ENCODE measurements at places on chromosomes 6 and 20.

- DNase-seq = peak; percentile 7
Observed at GRCh38 chr6:7052443-7053011, 55.2 kb upstream of the RREB1 start.

DNA sequence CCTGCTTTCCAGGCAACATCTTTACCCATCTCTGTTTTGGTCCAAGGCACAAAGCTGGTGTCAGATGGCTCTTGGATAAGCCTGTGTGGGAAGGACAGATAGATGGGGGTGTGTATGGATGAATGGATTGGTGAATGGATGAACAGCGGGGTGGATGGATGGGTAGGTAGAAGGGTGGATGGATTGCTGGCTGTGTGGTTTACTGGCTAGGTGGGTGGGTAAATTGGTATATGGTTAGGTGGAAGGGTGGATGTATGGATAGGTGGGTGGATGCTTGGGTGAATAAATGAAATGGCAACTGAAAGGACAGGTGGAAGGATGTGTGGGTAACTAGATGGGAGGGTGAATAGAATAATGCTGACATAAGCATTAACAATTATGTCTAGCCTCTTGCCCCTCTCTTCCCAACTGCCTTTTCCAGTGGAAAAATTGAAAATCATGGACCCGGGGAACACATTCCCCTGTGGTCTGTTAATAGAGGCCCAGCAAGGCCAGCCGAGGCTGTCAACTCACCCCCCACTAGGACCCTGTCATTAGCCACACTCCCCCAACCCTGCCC lies 43.8 kb upstream of the RSPO4 start:
- no peak for DNase-seq

DNA sequence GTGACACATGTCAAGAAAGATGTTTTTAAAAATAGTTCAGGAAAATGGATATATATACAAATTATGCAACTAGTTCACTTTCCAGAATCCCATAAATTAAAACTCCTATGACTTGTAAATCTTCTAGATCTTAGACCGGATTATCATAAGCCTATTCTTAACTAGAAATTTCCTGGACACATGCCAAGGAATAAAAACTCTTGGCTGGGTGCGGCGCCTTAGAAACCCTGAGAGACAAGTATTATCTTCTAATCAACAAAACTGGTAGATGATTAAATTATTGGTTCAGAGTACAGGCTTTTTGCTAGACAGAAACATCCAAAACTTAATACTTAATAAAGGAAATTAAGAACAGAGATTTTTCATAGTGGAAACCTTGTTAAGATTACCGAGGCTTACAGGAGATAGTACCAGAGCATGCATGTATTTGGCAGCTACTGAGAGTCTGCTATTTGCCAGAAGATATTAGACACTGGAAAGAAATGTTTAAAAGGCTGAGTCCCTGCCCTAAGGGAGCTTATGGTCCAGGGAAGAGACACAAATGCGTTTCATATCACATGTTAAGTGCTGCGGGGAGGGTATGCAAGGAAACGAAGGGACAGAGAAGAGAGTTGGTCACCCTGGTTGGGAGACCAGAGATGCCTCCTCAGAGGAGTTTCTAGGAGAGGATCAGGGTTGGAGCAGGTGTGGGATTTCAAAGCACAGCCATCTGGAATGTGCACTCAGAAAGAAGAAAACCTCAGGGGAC lies 46.5 kb upstream of the IFNGR1 start:
- DNase-seq = no peak

- DNase-seq = no peak
Observed at GRCh38 chr20:63660622-63661021, 2.5 kb downstream of the RTEL1 start.

DNA sequence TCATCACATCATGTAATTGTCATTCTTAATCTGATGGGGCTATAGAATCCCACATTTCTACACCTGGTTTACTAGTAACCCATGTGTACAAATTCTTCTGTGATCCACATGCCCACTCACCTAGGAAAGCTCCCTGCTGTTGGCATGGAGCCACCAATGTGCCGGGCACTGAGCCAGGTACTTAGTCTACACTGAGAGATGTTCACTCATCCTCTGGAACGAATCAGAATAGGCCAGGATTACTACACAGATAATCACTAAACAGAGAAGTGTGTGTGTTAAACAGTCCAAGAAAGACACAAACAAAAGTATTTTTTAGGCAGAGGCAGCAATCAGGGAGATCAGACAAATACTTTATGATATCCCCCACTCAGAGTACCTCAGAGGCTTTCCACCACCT lies 193.2 kb upstream of the VGLL2 start:
- no peak for DNase-seq

GRCh38 chr6:11785415-11785773 lies 6.8 kb upstream of the ADTRP start:
- peak; percentile 39 for DNase-seq

- DNase-seq = no peak
Observed at GRCh38 chr6:35216412-35216732, 2.6 kb downstream of the SCUBE3 start.

DNA sequence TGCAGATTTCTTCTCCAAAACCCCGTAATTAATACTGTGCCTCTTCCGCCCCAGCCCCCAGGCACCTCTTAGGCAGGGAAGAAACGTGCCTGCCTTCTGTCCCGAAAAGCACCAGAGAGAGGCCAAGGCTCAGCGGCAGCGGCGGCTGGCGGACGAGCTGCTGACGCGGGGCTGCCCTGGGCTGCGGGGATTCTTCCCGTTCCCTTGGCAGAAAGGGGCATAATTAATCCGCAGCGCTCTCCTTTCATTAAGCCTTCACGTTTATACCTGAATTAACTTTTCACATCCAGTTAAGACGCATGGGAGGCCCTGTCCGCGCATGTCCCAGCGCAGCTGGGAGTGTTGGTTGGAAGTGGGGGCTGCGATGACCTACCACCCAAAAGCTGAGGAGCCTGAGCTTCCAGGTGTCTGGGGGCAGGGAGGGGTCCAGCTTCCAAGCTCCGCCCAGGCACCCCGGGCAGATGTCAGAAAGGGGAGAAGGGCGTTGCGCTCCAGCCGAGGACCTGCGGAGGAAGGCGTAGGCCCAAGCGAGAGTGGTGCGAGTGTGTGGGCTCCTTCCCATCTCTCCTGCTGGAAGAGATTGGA lies 167.4 kb upstream of the LRFN2 start:
- no peak for DNase-seq

DNA sequence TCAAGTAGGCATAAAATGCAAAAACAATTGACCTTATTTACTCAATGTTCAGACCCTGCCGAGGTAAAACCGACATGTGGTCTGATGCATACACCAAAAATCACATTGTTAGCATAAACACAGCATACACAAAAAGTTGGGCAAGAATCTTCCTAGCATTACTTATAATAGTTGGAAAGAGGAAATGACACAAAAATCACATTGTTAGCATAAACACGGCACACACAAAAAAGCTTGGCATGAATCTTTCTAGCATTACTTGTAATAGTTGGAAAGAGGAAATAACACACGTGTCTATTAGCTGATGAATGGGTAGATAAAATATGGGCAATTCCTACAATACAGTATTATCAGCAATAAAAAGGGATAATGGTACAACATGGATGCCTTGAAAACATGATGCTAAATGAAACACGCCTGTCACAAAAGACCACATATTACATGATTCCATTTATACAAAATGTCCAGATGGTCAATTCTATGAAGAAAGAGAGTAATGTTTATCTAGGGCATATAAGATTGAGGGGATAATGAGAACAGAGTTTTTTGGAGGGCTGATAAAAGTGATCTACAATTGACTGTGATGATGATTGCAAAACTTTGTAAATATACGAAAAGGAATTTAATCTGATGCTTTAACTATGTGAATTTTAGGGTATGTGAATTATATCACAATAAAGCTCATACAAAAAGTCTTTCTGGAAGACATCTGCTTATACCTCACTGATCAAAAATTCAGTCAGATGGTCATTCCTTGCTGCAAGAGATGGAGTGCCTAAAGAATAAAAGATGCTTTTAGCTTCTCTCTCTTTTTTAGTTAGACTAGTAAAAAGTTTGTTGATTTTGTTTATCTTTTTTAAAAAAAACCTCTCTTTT lies 1019.5 kb upstream of the CITED2 start:
- DNase-seq = no peak

DNA sequence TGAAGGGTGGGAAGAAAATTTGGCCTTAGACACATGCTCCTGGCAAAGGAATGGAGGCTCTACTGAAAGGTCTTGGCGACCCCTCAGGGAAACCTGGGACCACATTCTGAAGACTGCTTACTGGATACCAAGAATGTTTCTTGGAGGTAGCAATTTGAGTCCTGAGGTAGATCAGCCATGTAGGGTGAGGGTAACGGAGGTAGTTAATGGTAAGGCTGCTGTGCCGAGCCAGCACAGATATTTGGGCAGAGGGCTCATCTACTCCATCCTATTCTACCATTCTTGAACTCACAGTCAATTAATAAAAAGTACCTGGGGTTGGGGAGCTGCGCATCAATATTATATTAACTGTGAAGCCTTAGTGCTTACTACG lies 401 bp upstream of the PHF3 start:
- DNase-seq = no peak

DNA sequence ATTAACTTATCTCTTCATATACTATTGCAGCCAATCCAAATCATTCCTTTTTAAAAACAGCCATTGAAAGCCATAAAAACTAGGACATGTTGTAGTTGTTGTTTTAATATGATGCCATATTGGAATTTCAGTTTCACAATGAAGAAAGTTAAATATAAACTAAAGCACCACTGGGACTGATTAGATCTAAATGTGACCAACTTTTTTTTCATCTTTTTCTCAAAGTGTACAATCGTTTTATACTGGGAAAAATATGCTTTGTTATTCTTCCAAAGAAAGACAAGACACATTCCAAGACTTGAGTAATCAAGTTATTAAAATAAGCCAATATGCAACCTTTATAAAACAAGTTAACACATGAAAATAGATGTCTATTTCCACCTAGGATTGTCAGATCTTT lies 68.5 kb downstream of the THEMIS start:
- DNase-seq = no peak

DNA sequence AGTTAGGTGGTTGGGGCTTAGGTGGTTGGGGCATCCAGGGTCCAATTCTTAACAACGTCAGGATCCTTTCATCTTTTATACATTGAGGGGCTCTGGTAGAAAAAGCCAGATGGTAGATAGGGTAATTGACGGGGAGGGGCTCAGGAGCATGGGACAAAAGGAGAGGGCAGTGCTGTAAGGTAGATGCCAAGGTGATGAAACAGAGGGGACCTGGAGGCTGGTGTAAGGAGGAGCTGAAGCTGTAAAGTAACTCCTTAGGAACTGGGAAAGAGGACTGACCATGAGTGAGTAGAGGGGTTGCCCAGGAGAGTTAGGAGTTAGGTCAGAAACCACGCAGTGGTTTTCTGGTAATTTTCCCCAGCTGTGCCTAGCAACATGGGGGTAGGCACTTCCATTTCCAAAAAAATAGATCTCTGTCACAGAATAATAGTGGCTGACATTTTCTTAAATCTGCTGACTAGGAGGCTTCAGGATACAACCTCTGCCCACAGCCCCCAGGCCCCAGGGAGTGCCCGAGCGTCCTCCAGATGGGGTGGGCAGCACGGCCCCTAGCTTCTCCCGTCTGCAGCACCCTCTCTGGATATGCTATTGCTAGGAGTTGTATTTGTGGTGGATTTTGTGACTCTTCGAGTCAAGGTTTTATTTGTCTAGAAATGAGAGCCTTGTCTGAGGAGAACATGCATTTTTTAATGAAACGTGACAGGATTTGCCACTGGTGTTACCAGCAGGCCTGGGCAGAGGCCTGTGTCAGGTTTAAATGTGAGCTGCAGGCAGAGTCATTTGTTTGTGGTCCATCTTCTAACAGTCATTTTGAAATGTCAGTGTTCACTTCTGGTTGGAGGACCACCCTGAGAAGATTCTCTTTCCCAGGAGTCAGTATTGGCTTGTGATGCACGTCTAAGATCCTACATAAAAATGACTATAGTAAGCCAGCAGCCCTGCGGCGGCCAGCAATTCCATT lies 44.6 kb downstream of the TULP4 start:
- no peak for DNase-seq

- DNase-seq = no peak
Observed at GRCh38 chr6:100464162-100464851, 414 bp downstream of the SIM1 start.
